ENCODE measurements at places on chromosomes 1 and 21. TPM values are rescaled to one million over a fixed set of nuclear protein-coding genes. Genes with fewer than 3 reads are reported as not detected.

SPRR5 gene
- not detected for total RNA-seq

SCMH1 gene
- total RNA-seq: 23.4 TPM

AVPR1B gene
- not detected for total RNA-seq

GRCh38 chr1:30909365-30910068 lies 959 bp upstream of the SDC3 start:
- H3K27me3 ChIP-seq: peaks cover 10% of the 10 kb centered on the region
- no peaks in the 10 kb centered on the region for H3K4me1 ChIP-seq
- no peak for DNase-seq
- H3K36me3 ChIP-seq: no peaks in the 10 kb centered on the region

DNA sequence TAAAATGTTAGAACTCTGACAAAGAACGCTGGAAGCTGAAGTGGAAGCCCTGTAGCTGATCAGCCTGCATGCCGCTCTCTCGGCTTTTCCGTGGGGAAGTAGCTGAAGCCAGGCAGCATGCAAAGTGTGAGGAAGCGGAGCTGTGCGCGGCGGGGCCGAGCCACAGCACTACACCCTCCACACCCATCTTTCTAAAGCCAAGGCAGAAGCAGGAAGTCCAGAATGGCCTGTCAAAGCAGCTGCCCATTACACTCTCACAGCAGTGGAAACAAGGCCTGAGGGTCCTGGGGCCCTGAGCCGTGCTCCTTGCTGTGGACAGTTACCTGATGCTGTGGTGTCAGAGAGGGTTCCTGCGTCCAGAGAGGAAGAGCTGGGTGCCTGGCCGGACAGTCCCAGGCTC lies 69.6 kb downstream of the UBR4 start:
- H3K27ac ChIP-seq: no peak overlapping the region
- H3K27me3 ChIP-seq: no peaks in the 10 kb centered on the region
- no peaks in the 10 kb centered on the region for H3K4me1 ChIP-seq
- no peak overlapping the region for H3K4me3 ChIP-seq
- DNase-seq: no peak

GRCh38 chr1:235702412-235702811 lies 52.8 kb upstream of the GNG4 start:
- H3K4me1 ChIP-seq: no peaks in the 10 kb centered on the region
- DNase-seq: no peak
- H3K4me3 ChIP-seq: no peak overlapping the region
- no peak overlapping the region for H3K27ac ChIP-seq
- H3K36me3 ChIP-seq: peaks cover 47% of the 10 kb centered on the region

- H3K4me3 ChIP-seq: peak overlapping the region; percentile 85
- peak overlapping the region; percentile 89 for H3K27ac ChIP-seq
- H3K36me3 ChIP-seq: peaks cover 11% of the 10 kb centered on the region
- peaks cover 24% of the 10 kb centered on the region for H3K4me1 ChIP-seq
These were observed 844 bp upstream of the MEAF6 start for GRCh38 chr1:37515185-37516034.

GRCh38 chr1:202311875-202312635 lies 29.7 kb downstream of the UBE2T start:
- no peak overlapping the region for H3K27ac ChIP-seq

DNA sequence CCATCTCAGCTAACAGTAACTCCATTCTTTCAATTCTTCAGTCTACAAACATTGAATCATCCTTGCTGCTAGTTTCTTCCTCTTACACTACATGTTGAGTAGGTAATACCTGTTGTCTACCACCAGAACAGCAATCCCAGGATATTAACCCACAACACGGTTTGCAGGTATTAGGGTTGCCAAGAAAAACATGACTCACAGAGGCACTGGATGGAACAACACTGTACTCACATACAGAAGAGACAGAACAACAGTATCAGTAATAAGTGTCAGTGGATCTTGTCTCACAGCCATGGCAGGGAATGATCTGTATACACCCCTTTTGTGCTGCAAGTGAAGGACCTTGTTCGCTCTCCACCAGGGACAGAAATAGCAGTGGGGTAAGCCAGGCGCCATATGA lies 212.1 kb downstream of the GPR52 start:
- H3K4me1 ChIP-seq: no peaks in the 10 kb centered on the region
- no peak overlapping the region for H3K27ac ChIP-seq
- no peak for DNase-seq
- no peak overlapping the region for H3K4me3 ChIP-seq

DNA sequence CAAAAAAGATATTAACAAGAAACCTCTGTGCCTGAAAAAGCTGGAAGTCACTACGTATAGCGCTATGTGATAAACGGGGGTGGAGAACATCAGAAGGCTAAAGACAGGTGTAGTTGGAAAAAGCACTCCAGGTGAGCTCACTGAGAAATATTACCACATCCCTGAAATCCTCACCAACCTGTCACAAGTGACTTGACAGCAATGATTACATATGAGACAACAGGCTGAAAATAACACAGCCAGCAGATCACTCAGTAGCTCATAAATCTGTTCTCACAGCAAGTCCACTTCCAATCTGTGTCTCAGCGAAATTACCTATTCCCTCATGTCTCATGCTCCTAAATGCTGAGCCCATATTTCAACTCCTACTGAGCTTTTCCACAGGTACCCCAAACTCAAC lies 120.5 kb downstream of the UBR4 start:
- H3K27ac ChIP-seq: no peak overlapping the region
- H3K4me1 ChIP-seq: no peaks in the 10 kb centered on the region
- no peak for DNase-seq
- no peak overlapping the region for H3K4me3 ChIP-seq
- no peaks in the 10 kb centered on the region for H3K27me3 ChIP-seq

GRCh38 chr1:63794939-63795378 lies 21.1 kb downstream of the ROR1 start:
- no peaks in the 10 kb centered on the region for H3K27me3 ChIP-seq
- H3K27ac ChIP-seq: no peak overlapping the region
- no peaks in the 10 kb centered on the region for H3K4me1 ChIP-seq
- DNase-seq: no peak
- H3K36me3 ChIP-seq: no peaks in the 10 kb centered on the region

DNA sequence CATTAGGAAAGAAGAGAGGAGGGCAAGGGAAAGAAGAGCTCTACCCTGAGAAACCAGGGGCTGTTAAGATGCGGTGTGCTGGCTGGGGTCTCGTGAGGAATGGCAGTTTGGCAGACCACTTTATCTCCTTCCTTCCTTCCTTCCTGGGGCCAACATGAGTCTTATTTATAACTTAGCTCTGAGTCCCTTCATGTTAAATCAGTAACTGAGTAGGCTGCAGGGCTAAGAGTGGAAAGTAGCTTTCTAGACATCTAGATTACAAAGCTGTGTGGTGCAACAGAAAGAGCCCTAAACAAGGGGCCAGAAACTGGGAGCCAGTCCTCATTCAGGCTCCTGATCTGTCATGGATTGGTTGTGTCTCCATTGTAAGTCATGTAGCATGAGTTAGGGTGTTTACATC lies 135.4 kb upstream of the DUSP10 start:
- no peak overlapping the region for H3K27ac ChIP-seq
- no peaks in the 10 kb centered on the region for H3K36me3 ChIP-seq
- no peak for DNase-seq
- peaks cover 5% of the 10 kb centered on the region for H3K27me3 ChIP-seq

Data from T-cell (primary cell).